ENCODE measurements at places on chromosomes 16 and 17.

GRCh38 chr17:17538417-17539391 lies 42.5 kb upstream of the RASD1 start:
- DNase-seq: peak; percentile 80

- no peak for DNase-seq
These were observed 7.6 kb downstream of the CLTC start for GRCh38 chr17:59627274-59627673.

GRCh38 chr16:78461087-78461486 lies 361.6 kb downstream of the WWOX start:
- DNase-seq: no peak

GRCh38 chr16:21598701-21599121 lies 666 bp upstream of the METTL9 start:
- no peak for DNase-seq

- no peak for DNase-seq
These were observed 6.0 kb downstream of the MYH4 start for GRCh38 chr17:10463402-10463801.

GRCh38 chr16:2999929-3000328 lies 12.8 kb upstream of the CLDN9 start:
- no peak for DNase-seq

- DNase-seq: peak; percentile 56
These were observed 110.7 kb upstream of the HLF start for GRCh38 chr17:55154101-55154500.

GRCh38 chr16:66933776-66934137 lies 445 bp downstream of the CIAO2B start:
- no peak for DNase-seq

DNA sequence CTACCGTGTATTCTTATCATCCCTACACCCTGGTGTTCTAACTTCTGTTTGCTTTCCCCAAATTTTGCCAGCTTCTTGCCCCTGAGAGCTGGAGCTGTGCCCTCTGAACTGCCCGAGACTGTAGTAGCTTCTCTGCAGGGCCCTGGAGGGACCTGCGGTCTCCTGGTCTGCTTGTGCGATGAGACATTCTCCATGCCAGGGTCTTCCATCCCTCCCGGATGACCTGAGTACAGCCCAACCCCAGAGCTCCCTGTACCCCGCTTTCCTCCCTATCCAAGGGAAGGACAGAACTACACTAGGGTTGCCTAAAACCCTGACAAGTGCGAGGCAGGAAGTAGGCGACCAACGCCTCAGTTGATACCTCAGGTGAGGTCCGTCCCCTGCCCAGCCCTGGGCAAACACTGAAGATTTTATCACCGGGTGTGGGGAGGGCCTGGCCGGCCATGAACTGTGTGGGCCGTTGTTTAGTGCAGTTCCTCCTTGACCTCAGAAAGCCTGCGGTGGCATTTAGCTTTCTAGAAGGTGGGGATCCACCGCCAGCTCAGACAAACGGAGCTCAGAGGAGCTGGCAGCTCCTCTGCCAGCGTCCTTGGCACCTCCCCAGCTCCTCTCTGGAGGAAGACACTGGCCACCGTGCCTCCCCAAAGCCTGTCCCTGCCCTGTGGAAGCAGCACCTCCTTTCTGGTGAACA lies 13.7 kb downstream of the CANT1 start:
- no peak for DNase-seq
